ENCODE measurements at places on chromosomes 5 and 9. TPM values are rescaled to one million over a fixed set of nuclear protein-coding genes. Genes with fewer than 3 reads are reported as not detected.

DNA sequence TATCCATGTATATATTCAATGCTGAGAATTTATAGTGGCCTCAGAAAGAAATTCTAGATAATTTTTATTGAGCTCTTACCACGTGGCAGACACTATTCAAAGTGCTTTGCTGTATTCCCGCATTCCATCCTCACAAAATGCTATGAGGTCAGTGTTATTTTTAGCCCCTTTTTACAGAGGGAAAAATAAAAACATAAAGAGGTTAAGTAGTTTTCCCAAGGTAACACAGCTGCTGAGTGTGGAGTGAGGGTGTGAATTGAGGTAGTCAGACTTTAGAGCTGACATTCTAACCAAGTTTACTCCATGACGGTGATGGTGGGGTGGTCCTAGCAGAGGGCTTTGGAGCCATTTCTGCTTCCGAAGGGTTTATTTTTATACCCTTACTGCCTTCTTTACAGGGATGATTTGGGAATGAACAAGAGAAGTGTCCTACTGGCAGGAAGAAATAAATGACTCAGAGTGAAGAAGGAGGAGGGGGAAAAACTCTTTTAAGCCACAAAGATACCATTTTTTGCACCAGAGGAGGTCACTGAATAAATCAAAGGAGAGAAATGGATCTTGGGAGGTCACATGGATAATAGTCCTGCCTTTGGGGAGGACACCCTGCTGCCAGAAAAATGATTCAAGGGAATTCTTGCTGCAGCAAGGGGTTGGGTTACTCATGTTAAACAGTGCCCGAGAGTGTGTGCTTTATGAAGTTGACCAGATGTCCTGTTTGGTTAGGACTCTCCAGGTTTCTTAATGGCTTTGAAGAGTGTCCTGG is 76.1 kb downstream of the HMHB1 start:
- no peak for DNase-seq

The FAM221B gene
- not detected for total RNA-seq

The NPR3 gene
- total RNA-seq = 26.2 TPM

- DNase-seq = no peak
These were observed 632.5 kb downstream of the ISL1 start for GRCh38 chr5:52015760-52016159.

GRCh38 chr5:158616707-158617106 is 483.0 kb downstream of the EBF1 start:
- no peak for DNase-seq

DNA sequence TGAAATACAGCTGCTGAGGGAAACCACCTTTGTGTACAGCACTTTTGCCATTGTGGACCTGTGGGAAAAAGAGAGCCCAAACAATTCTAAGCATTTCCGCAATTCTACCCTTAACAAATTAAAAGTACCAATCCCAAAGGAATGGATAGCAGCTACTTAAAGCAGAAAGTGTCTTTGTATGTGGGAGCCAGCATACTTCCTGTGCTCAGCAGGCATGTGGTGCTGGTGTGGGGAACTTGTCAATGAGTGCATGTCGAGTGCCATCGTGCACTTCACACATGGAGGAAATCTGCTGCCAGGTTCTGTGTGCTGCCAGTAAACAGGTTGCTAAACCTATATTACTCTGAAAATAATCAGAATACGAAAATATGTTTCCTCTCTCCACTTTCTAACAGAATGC is 399.0 kb downstream of the LRRC70 start:
- DNase-seq = no peak

DNA sequence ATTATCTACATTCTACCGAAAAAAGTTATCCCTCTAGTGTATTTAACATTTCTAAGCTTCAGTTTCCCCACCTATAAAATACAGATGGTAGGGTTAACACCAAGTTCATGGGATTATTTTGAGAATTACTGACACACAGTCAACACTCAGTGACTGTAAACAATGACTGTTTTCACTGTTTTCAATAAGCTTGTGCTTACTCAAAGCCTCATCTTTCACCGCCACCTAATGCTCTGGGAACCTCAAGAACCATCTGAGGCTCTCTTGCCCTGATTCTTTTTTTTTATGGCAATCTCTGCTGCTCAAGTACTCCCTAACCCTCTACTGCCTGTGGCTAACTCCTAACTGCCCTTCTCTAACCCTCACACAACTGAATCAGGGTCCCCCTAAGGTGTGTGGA is 59.6 kb downstream of the SETX start:
- no peak for DNase-seq

DNA sequence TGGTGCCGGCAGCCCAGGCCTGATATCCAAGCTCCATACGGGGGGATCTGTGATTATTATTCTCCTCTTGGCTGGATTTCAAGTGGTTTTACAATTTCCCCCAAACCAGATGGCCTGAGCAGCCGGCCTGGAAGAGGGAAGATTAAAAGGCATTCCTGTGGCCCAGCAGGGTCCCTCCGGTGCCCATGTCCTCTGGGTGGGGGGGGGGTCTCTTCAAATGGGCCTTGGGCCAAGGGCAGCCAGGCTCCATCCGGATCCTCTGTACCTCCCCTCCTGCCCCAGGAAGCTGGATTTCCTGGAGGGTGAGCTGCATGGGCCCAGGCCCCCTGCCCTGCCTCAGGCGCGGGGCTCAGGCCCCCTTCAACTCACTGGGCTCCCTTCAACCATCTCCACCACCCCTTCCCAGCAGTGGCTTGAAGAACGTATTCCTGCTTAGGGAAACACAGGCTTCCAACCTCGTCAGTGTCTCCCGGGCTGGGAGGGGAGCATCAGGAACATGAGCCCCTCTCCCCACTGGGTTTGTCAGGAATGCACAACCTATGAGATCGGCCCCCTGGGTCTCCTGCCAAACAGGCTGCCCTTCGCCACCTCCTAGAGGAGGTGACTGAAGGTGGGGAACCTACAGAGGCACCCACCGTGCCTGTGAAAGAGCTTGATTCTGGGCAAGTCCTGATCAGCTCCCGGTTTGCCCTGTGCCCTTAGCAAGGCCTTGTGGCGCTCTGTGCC is 62.9 kb upstream of the ORM1 start:
- no peak for DNase-seq

The UQCRQ gene
- total RNA-seq = 1,029 TPM

DNA sequence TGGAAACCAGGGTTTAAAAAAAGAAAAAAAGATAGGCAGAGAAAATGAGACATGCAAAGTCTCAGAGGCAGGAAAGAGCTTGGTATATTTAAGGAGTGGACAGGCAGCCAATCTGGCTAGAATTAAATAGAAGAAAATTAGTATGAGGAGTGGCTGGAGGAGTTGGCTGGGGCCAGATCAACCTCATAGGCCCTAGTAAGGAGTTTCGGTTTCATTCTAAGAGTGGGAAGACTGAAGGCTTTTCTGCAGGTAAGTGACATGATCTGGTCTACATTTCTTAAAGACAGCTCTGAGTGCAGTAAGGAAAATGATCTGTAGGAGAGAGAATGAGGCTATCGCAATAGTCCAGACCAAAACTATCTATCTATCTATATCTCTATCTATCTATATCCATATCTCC is 27.5 kb downstream of the ADRB2 start:
- DNase-seq = no peak

The ITK gene
- total RNA-seq = 1.6 TPM

The RAPGEF1 gene
- 108 TPM for total RNA-seq

DNA sequence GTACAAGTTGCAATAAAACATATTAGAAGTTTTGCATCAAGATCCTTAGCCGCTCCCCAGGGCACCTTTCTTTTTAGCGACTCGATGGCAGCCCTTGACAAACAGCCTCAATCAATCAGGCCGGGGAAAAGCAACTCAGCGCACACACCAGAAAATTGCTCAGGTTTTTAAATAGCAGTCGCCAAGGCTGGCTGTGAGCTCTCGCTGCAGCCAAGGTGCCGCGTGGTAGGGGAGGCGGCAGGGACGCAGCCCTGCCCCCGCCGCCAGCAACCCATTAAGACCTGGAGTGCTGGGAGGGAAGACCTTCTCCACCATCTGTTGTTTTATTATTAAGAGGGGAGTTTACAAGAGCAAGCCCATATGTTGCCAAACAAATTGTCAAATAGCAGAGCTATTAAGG is 22.6 kb downstream of the ASS1 start:
- no peak for DNase-seq

DNA sequence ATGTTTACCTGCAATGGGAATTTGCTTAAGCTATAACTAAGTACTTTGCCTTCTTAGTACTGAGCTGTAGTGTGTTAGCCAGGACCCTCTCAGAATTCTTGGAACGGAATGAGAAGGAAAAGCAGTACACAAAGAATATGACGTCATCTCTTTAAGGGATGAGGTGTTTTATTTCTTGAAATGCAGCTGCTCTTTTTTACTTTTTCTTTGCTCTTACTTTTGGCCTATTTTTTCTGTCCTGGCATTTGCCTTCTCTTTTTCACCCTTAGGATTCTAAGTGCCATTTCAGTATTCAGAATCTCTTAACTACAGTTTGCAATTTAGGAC is 10.1 kb downstream of the KIF2A start:
- DNase-seq = no peak

DNA sequence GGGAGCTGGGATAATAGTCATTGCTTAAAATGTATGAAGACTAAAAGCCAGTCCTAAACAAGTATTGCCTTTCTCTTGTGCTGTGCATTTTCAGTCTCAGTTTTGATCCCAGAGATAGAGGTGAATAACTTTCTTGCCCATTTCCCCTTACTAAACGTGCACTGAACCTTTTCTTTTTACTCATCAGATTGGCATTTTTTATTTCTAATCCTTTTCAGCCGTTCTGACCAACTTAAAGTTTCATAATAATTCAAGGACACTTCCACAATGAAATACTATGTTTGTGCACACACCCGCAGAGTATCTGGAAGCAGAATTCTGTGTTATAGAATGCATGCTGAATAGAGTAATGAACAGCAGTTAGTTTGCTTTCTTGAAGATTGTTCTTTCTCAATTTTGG is 343.6 kb downstream of the LRRC70 start:
- no peak for DNase-seq

DNA sequence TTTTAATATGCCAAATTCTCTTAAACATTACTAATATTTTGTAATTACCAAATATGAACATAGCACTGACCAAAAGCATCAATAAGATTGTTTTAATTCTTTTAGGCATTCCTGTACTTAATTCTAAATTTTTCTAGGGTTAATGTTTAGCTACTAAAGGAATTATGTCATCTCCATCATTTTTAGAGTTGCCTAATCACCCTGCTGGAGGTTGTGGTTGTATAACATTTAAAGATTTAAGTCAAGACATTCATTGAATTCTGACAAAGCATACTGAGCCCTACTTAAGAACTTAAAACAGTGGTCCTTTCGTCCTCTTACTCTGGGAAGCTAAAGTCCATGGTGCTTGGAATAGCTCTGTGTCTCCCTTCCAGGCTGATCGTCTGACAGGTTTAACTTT is 28.1 kb upstream of the DAB2 start:
- DNase-seq = no peak

- no peak for DNase-seq
These were observed 51.5 kb downstream of the LRSAM1 start for GRCh38 chr9:127502706-127503378.

DNA sequence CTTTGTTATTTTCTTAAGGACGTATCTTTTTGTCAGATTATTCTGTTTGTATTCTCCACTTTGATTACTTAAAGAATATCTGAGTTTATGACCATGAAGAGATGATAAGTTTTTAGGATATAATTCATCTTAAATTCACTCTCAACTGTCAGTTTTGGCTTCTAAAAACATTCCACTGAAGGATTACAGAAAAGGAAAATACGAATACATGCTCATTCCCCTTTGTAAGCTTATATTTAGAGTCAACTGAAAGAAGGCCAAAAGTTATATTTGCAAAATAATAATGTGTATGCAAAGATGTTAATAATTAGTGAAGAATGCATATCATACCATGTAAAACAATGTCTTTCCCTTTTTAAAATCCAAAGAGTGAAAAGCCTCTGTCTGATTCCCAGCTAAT is 52.5 kb downstream of the ZNF474 start:
- DNase-seq = no peak

- no peak for DNase-seq
These were observed 24.0 kb upstream of the TNFSF15 start for GRCh38 chr9:114829574-114830440.

The PLCXD3 gene
- 25.2 TPM for total RNA-seq

DNA sequence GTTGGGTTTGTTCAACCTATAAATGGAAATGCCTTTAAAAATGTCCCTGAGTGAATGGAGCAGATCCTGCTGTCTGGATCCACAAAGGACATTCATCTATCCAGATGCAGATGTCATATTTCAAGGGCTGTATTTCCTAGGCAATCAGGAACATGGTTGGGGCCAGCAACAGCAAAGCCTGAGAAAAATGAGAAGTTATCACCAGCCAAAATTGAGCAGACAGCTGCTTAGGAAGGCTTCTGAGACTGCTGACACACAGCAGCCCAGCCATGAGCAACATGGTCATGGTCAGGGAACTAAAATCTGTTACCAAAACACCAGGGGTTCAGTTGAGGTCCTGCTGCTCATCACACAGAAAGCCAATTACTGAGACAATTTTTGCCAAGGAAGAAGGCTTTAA is 9.2 kb upstream of the IL7R start:
- DNase-seq = no peak

DNA sequence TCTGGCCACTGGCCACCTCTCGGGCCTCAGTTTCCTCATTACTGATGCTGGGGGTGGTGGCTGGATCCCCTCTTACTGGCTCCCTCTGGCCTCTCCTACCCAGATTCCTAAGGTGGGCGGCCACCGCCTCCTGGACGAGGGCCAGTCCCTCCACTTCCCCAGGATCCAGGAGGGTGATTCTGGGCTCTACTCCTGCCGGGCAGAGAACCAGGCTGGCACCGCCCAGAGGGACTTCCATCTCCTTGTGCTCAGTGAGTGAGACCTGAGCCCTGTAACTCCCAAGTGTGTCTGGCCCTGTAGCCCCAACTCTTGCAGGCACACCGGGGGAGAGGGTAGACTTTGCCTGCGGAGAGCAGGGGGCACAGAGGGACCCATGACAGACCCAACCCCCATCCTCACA is 83.3 kb downstream of the HMCN2 start:
- no peak for DNase-seq

- no peak for DNase-seq
These were observed 100.5 kb upstream of the DAB2 start for GRCh38 chr5:39525271-39525670.

The GABRA1 gene
- total RNA-seq = not detected

DNA sequence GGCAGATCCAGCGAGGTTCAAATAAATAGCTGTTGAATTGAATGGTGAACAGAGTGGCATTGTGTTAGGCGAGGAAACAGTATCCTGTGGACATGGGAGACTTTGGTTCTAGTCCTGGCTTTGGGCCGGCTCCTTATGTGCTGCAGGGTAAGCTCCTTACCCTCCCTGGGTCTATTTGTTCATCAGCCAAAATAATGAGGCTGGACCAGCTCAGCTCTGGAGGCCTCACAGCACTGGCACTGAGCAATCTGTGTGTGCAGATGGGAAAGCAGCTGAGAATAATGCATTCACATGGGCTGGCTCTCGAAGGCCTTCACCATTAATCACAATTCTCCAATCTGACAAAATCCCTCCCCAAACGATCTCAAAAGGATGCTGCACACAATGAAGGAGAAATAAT is 81.9 kb downstream of the APBA1 start:
- DNase-seq = no peak

GRCh38 chr5:72225741-72226140 is 94.3 kb downstream of the MRPS27 start:
- DNase-seq = no peak

The DND1 gene
- total RNA-seq = 0.35 TPM

GRCh38 chr5:1080432-1080831 is 31.4 kb downstream of the SLC12A7 start:
- no peak for DNase-seq

- peak; percentile 67 for DNase-seq
These were observed at the start of gene NTRK2 for GRCh38 chr9:84669288-84670137. Gene NTRK2, plus strand, starts transcription at chr9:84669729. Its CDS starts 1,020 bp downstream, at chr9:84670749.
